ENCODE measurements at places on chromosomes 4 and X. TPM values are rescaled to one million over a fixed set of nuclear protein-coding genes. Genes with fewer than 3 reads are reported as not detected.

The ARMCX1 gene
- 32.3 TPM for total RNA-seq

The LIN54 gene
- 8.1 TPM for total RNA-seq

The C4orf17 gene
- total RNA-seq: not detected

The ATP2B3 gene
- total RNA-seq: not detected

The DRP2 gene
- total RNA-seq: 0.22 TPM

The TCEAL2 gene
- 0.32 TPM for total RNA-seq

The USP9X gene
- 97.2 TPM for total RNA-seq

The ITIH6 gene
- total RNA-seq: not detected

The FAM156B gene
- 28.5 TPM for total RNA-seq

The CT45A8 gene
- total RNA-seq: not detected

The TCEAL3 gene
- 21.4 TPM for total RNA-seq

The FAM47E gene
- 3.3 TPM for total RNA-seq

The DNAAF6 gene
- not detected for total RNA-seq

The RAB9B gene
- 0.74 TPM for total RNA-seq

The DMRTC1 gene
- total RNA-seq: not detected

The SULT1B1 gene
- total RNA-seq: 5.4 TPM

The TBX22 gene
- not detected for total RNA-seq

The SCRG1 gene
- 1.1 TPM for total RNA-seq

The GAGE1 gene
- total RNA-seq: not detected

The ZXDB gene
- total RNA-seq: 6.5 TPM

The ANOS1 gene
- total RNA-seq: 2.3 TPM

The VSIG1 gene
- total RNA-seq: not detected

The ADH7 gene
- total RNA-seq: not detected

The HELT gene
- not detected for total RNA-seq

The SASH3 gene
- 24.3 TPM for total RNA-seq

The RHOH gene
- total RNA-seq: 3.9 TPM
